ENCODE measurements at places on chromosomes 11 and 22.
A peak's percentile ranks its signal among the peaks of the same experiment; 100 is the strongest.

- no peak for DNase-seq
Observed at GRCh38 chr11:116168459-116168787, 604.4 kb downstream of the BUD13 start.

- DNase-seq, result no peak
Observed at GRCh38 chr11:130553306-130553705, 104.9 kb downstream of the ADAMTS15 start.

GRCh38 chr22:33883961-33884808 lies 36.1 kb downstream of the LARGE1 start:
- DNase-seq, result no peak

GRCh38 chr22:26811647-26811992 lies 154.2 kb downstream of the MIAT start:
- no peak for DNase-seq

DNA sequence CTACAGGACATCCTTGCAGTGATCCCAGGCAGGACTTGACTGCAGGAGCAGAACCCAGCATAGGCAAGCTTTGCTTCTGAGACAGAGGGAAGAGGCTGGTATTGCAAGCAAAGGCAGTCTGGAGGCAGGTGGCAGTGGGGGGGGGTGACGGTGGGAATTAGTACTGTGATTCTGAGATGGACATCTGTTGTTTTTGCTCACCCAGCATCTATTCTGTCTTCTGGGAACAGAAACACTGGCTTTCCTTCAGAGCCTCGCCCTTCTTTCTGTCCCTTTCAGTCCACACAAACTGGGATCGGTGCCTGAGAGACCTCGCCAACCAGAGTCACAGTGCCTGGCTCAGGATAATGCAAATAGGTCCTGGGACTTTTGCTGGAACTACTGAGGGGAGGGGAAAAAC lies 31.2 kb upstream of the RASL10A start:
- no peak for DNase-seq

DNA sequence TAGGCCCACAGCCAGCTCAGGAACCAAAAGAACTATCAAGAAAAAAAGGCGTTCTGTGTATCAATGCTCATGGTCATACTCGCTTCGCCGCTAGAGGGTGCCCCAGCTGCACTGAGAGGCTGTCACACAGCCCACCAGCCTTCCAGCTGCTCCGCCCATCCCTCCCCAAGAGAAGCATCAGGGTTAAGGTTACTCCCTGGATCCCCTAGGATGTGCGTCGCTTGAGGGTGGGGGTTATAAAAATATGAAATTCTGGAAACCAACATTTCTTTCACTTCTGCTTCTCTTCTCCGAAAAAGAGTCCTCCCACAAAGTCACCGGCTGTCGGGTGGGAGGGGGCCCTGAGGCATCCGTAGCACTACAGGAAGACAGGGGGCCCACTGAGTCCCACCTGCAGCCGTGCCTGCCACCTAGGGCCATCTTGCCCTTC lies 1.7 kb downstream of the CBX6 start:
- peak; percentile 82 for DNase-seq

Data from T-helper 1 cell (primary cell).